CD4-positive, alpha-beta memory T cell (primary cell): ENCODE measurements at places on chromosomes 1 and 21. TPM values are rescaled to one million over a fixed set of nuclear protein-coding genes. Genes with fewer than 3 reads are reported as not detected.

DNA sequence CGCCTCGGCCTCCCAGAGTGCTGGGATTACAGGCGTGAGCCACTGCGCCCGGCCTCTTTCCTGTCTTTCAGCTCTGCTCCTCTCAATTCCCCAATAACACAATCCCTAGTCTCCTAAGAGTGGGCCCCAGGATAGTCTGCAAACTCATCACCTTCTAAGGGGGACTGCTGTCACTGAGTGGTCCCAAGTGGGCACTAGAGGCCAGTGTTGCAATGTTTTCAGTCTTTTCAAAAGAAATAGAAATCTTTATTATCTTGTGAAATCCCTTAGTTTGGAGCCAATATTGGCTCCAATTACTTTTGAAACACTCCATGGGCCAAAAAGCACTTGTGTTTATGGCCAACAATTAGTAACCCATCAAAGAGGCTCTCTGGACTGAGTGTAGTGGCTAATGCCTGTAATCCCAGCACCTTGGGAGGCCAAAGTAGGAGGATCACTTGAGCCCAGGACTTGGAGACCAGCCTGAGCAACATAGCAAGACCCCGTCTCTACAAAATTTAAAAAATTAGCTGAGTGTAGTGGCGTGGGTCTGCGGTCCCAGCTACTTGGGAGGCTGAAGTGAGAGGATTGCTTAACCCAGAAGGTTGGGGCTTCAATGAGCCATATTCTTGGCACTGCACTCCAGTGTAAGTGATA is 28.6 kb upstream of the ZNF697 start:
- no peak for DNase-seq

The FMOD gene
- not detected for total RNA-seq

The TTC22 gene
- 18.6 TPM for total RNA-seq

The TNFRSF18 gene
- 8.0 TPM for total RNA-seq

GRCh38 chr1:231642618-231643017 is 16.0 kb downstream of the DISC1 start:
- H3K27me3 ChIP-seq = no peaks in the 10 kb centered on the region
- no peaks in the 10 kb centered on the region for H3K36me3 ChIP-seq
- DNase-seq = no peak
- H3K27ac ChIP-seq = no peak overlapping the region
